ENCODE measurements at places on chromosomes 13 and 19.

DNA sequence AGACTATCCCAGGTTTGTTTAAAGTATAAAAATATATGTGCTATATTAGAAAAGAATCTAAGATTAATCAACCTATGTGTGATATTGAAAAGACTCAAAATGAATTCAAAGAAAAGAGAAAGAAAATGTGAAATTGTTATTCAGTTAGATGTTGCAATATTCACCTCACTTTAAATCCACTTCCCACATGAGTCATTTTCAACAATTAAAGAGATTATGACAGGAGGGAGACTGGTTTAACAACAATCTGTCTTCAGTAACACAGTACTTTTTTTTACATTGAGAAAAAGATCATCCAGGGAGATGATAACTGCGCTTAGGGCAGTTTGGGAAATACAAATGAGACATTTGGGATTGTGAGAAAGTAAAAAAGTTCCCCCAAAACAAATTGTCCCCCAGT is 1246.2 kb downstream of the SLITRK1 start:
- DNase-seq: no peak

- DNase-seq: peak; percentile 55
Observed at GRCh38 chr13:90686442-90686841, 661.0 kb upstream of the MIR17HG start.

DNA sequence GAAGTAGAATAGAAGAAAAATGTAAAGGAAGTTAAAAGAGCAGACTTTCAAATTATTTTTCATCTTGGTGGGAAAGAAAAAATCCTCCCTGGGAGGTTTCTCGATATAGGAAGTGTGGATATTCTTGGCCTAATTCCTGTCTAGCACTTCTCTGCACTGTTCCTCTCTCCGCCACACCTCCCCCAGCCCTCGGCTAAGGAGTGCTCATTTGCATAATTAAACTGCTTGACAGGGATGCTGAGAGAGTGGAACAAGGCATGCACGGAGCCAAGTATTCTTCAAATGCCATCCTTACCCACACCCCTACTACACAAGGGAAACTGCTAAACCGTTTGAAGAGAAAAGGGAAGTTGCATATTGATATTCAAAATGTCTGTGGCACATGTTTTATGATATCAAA is 511.0 kb upstream of the HTR2A start:
- no peak for DNase-seq

GRCh38 chr19:6227936-6228325 is 51.8 kb downstream of the MLLT1 start:
- DNase-seq: no peak

- no peak for DNase-seq
Observed at GRCh38 chr19:21101521-21102242, 19.7 kb downstream of the ZNF714 start.

DNA sequence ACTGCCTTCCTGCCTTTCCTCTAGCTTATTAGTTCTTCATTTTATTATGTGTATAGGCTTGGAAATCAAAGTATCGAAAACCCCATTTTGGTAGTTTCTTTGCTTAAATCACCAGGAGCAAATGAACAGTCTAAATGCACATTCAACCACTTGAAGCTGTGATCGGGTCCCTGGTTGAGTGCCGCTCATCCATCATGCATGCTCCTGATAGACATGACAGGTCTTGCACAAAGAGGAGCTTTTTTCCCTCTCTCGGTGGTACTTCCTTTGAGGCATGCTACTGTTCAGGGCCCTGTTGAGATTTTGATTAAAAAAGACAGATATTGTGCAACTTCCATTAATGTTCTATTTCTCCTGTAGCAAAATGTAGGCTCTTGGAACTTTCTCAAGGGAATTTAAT is 185.8 kb downstream of the OLFM4 start:
- DNase-seq: no peak

DNA sequence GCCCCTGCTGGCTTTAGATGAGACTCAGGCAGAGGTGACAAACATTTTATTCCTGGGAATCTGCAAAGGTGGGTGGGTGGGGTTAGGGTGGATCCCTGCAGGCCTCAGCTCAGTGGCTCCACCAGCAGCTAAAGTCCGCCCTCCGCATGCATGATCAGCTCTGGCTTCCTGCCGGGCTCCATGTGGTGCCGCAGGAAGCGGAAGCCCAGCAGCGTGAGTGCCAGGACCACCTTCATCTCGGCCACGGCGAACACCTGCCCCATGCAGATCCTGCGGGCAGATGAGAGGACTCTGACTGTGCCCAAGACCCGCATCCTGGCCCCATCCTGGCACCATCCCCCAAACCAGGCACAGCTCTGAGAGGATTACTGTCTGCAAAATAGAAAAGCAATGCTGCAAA is 26.3 kb downstream of the CYP4F2 start:
- no peak for DNase-seq

DNA sequence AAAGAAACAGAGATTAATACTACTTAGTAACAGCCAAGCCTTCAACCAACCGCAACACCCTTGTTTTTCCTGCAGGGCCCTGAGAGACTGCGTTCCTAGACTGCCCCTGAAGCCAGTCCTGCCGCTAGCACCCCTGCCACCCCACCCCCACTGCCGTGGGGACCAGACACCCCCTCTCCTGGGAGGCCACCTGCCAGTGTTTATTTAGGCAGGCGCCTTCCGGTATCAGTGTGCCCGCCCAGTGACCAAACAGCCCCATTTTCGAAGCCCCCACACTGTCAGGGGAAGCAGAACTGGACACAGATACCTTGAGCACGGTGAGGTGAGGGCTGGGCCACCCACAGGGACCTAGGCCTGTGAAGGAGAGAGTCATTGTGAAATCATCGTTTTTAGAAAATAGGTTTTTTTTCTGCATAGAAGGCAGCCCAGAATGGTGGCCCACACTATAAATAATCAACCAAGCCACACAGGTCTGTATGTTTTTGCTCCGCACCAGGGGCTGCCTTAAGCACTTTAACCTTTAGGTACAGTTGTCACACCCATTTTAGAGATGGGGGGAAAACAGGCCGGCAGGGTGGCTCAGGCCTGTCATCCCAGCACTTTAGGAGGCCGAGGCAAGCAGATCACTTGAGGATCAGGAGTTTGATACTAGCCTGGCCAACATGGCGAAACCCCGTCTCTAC is 3.5 kb upstream of the TLE5 start:
- no peak for DNase-seq
